ENCODE measurements at places on chromosomes 7 and 10.

- no peak for DNase-seq
Measured at GRCh38 chr7:22942191-22942590, 71.7 kb downstream of the HYCC1 start.

DNA sequence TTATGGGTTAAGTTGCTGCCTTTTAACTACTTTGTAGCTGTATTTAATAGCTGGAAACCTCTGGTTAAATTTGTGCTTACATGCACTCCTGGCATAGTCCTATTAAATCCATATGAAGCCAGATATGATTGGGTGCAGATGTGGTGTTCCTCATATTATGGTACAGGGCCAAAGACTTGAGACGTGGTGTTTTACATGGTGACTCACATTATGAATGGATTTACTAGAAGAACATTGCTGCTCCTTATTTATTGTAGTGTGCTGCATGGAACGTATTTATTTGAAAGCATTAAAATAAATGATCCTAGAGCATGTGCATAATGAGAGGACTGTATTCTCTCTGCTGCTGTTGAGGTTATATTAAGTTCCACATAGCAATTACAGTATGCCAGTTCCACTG, 224.1 kb downstream of the SLC25A13 start:
- no peak for DNase-seq

DNA sequence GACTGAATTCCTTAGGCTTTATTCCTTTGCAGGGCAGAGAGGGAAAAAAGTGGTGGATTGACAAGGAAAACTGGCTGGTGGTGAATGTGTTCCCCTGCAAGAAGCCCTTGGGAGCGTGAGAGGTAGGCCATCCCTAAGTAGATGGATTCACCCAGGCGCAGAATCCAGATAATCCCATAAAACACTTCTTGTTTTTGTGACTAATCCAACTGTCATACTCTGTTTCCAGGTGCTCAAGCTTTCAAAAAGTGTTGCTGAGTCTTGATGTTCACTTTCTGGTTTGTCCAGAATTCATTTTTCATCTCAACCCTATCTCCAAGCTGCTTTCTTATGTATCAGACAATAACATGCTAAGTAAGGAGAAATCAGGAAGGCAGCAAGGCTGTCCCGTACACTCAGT, 250.8 kb upstream of the HABP2 start:
- no peak for DNase-seq

- DNase-seq: no peak
Measured at GRCh38 chr7:42915356-42915755, 3.5 kb upstream of the C7orf25 start.

GRCh38 chr10:24494777-24495176, 228.9 kb downstream of the ARHGAP21 start:
- no peak for DNase-seq

DNA sequence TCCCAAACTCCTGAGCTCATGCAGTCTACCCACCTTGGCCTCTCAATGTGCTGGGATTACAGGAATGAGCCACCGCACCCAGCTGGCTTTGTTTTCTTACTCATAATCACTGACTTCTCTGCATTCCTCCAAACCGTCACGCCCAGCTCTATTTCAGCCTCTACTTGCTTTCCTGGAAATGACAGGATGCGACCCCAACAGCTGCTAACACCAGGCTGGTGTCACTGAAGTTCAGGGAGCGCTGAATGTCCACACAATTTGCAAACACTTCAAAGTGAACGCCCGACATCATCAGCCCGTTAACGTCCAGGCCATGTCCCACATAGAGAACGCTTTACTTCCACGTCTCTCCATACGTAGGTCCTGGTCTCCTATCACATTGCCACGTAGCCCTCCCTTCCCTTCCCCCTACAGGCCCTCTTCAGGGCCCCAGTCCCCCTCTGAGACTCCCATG, 12.8 kb upstream of the PROSER2 start:
- no peak for DNase-seq

DNA sequence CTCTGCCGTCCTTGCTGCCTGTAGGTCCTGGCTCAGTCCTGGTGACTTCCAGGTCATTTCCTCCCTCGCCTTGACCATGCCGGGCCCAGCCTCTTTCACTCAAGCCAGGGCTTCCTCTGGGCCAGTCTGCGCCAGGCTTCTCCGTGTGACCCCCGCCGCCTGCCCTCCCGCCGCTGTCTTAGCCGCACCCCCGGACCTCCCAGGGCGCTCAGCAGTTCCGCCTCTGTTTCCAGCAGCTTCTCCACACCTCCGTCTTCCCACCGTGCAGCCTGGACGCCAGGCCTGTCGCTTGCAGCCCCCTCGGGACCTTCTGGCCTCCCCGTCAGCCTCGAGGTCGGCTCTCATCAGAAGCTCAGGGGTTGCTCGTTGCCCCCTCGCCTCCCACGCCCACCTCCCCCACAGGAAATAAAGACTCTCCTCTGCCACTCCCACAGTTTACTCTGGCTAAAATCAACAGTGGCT, 123.0 kb upstream of the FZD8 start:
- peak; percentile 68 for DNase-seq

GRCh38 chr7:57646219-57646900, 196.4 kb downstream of the ZNF716 start:
- no peak for DNase-seq

- DNase-seq: no peak
Measured at GRCh38 chr7:47449810-47450590, 131.9 kb downstream of the TNS3 start.
